ENCODE measurements at places on chromosomes 2 and 18.

DNA sequence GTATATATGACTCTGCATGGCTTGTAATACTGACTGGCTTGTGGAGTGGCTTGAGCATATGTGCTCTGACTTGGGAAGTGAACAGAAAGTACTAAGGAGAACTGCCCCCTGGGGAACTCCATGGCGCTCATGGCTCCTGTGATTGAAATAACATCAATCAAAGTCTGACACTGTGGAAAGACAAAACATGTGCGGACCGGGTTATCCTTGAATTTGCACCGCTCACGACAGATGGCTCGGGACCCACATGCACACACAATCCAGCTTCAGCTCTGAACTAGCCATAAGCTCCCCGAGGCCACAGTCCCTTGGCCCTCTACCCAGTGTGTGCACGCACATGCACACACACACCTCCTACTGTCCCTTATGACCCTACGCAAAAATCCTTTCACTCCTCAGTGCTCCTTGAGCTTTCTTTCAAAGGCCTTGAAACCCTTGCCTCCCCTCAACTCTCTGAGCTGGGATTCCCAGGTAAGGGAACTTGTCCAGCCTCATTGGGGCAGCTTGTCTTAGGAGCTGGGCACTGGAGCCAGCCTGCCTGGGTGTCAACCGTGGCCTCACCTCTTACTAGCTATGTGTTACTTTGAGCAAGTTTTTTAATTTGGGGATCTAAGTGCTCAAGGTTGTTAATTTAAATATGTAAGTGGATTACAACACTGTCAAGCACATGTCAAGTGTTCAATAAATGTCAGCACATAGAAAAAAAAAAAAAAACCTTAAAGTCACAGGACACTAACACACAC is 43.6 kb downstream of the MRPS5 start:
- no peak for DNase-seq

- DNase-seq, result no peak
Observed at GRCh38 chr2:217601601-217602000, 401.2 kb downstream of the TNS1 start.

- no peak for DNase-seq
Observed at GRCh38 chr2:84131278-84131830, 327.7 kb downstream of the SUCLG1 start.

GRCh38 chr18:595571-595970 is 1.2 kb upstream of the CLUL1 start:
- DNase-seq, result no peak

GRCh38 chr18:72866901-72867745 is 664 bp downstream of the NETO1 start:
- peak; percentile 49 for DNase-seq

GRCh38 chr18:54860941-54861340 is 32.7 kb downstream of the RAB27B start:
- DNase-seq, result no peak

DNA sequence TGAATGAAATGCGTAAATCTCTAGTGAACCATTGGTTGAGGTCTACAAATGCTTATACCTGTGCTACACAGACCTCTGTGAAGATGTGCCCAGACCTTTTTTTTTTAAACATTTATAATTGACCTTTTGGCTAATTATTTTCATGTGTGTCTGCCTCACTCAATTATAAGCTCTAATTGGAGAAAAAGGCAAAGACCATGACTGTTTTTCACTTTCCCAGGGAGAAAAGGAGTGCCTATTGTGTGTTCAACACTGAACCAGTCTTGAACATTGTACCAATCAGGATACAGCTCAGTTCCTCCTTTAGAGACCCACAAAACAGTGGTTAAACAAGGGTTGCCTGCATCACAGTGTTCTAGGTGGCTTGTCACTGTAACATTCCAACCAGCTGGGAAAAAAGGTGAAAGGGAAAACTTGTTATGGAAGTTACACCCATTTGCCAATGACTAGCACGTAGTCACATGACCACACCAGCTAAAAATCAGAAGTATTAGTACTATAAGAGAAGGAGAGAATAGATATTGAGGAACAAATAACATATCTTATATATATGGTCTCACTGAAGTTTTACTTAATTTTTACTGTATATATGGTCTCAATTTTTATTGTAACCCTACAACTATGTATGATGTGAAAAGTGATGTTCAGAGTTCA is 13.4 kb downstream of the TANK start:
- no peak for DNase-seq

DNA sequence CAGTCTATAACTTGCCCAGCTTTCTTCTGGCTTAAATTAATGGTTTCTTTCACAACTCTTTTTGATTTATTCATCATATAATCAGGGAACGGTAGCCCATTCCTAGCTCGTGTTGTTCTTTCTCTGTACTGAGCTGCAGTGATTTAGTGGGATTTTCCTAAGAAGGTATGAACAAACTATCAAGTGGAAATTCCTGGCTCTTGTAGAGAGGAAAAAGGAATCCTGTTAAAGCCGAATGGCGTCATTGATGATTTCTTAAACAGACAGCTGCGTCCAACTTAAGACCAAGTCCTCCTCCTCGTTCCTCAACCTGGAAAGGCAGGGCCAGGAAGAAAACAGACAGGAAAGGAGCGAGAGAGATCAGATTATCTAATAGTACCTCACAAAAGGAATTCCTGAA is 69.2 kb upstream of the CABLES1 start:
- no peak for DNase-seq

DNA sequence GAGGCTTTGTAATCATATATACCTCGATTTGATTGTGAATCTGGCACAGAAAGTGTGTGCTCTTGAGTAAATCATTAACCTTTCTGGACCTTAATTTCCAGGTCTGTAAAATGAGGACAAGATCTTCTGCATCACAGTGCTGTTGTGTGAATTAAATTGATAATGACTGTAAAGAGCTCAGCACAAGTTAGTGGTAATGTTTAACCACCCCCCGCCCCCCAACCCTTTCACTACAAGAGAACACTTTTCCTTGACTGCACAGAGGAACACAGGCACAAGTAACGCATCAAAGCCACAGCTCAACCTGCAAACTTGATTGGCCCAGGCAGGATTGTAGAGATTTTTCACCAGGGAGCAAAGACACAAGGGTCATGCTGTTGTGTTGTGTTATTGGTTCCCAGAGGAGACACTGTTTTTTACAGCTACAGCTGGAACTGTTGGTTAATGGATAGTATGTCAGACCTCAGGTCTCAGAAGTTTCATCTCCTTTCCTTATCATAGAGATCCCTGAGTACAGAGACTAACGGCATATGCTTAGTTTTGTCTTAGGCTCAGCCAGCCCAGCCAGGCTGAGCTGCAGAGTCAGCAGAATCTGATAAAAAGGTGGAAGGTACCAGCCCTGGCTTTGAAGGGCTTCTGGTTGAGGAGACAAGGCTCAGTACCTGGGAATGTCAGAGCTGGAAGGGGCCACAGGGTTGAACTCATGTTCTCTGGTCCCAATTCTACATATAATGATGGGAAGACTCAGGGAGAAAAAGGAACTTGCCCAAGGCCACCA is 10.6 kb downstream of the SETBP1 start:
- no peak for DNase-seq

DNA sequence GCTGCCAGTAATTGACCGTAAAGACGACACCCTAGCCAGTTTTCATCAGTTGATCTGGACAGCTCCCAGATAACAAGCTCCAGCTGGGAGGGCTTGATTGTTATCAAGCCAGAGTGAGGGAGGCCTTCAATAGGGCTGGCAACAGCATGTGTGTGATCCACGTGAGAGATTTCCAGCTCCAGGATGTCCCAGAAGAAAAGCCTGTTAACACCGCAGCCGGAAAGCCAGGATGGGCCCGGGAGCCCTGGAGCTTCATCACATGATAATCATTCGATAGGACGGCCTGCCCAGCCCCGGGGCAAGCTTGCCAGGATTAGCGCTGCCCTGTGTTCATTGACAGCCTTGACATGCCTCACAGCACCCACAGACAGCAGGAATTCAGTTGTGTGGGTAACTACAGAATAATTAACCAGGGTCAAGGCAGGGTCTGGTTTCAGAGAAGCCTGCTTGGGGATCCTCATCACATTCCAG is 182.5 kb downstream of the C1D start:
- no peak for DNase-seq

GRCh38 chr2:234147335-234147861 is 96.9 kb downstream of the SPP2 start:
- no peak for DNase-seq

DNA sequence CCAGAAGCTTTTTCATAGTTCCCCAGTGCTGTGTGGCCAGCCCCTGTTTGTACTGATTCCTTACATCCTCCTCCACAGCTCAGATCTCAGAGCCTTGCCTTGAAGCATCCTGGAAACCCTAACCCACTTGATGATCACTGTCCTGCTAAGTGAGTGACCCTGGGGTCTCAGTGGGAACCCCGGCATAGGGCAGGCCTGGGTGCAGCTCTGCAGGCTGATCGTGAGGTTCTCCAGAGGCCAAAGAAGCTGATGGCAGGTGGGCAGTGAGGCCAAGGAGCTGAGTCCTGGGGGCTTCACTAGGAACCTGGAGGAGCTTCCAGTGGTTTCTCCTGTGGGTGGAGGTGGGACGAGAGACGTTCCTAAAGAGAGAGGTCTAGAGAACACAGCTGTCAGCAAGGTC is 47.4 kb upstream of the BIN1 start:
- DNase-seq, result no peak

DNA sequence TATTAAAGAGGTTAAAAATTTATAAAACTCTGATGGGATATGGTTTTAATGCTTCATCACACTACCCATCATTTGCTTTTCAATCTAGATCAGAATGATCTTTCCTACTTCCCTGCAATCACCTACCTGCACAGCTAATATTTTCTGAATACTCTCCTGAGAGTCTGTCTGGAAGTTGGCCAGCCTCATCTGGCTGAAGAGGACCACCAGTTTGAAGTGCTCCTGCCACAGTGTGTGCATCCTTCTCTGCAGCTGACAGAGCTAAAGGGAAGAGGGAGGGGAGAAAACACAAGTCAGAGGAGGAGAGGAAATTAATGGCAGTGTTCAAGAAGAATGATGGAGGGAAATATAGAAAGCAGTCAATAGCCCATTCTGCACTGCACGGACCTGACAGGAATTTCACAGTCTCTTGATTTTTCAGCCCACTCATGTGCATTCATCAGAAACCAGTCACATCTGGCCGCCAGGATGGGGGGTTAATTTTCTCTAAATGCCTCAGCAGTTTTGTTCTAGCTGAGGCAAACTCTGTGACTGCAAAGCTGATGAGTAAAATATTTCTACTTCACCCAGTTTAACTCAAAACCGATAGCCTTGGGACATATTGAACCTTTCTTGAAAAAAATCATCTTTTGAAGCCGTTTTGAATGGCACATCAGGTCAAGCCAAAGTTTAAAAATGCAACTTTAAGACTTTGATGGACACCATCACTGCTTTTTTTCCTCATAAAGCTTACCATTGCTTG is 201.8 kb upstream of the KLHL14 start:
- no peak for DNase-seq

- DNase-seq, result no peak
Observed at GRCh38 chr2:175853616-175853890, 148.5 kb downstream of the LNPK start.

- peak; percentile 35 for DNase-seq
Observed at GRCh38 chr2:60554074-60554645, 706 bp upstream of the BCL11A start.

GRCh38 chr2:38152035-38152434 is 76.1 kb upstream of the CYP1B1 start:
- DNase-seq, result no peak

- no peak for DNase-seq
Observed at GRCh38 chr2:98736464-98736889, 5.5 kb upstream of the MGAT4A start.

DNA sequence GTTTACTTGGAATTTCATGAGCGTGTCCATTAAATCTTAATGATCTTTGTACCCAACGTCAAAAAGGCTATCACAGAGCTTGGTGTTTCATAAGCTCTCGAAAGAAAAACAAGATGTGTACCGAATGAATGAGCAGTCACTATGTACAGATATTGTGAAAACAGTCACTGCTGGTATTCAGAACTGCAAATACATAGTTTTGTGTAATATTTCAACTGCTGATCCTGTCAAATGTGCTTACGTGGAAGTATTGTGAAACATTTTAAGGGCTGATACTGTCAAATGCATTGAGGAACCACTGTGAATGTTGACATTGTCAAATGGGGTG is 184.2 kb upstream of the KLHL29 start:
- DNase-seq, result no peak

DNA sequence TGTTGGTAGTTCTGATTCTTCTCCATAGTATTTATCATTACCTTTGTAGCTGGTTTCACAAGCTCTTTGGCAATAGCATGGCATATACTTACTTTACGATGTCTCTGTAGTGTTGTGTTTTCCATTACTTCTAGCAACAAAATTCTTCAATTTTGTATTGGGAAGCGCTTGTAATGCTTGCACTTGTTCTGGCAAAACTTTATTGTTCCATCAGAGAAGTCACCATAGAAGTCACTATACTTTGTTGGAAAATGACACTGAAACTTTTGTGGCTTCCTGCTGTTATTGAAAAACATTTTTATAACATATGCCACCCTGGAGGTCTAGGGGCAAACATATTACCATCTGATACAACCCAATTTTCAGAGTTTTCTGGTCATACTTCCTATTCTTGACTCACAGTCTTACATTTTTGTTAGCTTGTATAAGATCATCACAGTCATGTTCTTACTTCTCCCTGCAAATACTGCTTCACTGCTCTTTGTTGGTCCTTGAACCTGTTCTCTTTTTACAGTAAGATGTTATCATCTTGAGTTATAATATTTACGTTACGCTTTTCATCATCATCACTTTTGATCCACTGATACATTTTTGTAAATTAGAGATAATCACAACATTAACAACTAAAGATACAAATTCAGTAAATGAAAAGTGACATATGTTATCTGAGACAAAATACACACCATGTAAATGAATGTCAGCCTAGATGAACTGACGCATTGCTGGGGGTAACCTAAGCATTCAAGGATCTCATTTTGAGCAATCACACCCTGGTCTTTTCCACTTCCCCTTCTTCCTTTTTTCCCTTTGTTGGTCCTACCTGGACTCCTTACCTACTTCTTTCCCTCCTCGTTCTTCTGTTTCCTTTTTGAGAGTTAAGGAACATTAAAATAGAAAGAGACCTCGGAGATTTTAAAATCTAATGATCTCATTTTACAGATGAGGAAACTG is 33.3 kb upstream of the CXCR4 start:
- DNase-seq, result no peak

DNA sequence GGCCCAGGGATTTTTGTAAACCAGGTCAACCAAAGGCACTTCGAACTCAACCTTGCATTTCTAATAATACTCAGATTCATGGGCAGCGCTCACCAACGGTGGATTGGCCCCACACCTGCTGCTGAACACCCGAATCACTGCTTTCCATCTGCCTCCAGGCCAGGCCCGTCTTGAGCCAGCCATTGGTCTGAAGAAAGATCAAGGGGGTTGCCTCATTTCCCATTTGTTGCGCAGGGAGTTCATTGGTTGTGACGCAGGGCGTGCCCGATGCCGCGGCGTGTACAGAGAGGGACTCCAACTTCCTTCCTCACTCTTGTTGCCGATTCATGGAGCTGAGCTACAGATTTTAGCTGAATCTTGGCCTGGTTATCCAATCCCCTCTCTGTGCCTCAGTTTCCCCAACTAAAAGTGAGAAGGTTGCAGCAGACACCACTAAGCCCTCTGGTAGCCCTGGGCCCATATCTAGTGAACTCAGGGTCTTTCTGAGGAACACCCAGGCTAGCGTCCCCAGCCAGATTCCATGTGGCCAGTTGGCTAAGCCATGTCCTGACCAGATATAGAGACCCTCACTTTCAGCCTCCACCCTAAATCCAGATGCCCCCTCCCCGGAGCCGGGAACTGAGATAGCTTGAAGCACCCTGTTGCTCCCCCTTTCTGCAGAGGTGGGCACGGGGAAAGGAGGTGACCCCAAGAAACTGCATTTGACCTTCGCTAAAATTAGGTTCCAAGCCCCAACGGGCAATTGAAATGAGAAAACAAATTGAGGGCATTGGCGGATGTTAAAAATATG is 60.9 kb upstream of the HPCAL1 start:
- no peak for DNase-seq

- DNase-seq, result no peak
Observed at GRCh38 chr2:233060501-233060979, 398 bp downstream of the INPP5D start.

Data from astrocyte of the spinal cord (primary cell).